ENCODE measurements at places on chromosomes 6 and 20. TPM values are rescaled to one million over a fixed set of nuclear protein-coding genes. Genes with fewer than 3 reads are reported as not detected.
A peak's percentile ranks its signal among the peaks of the same experiment; 100 is the strongest.

GRCh38 chr20:17202673-17203072 lies 24.2 kb upstream of the PCSK2 start:
- DNase-seq = peak; percentile 19

- no peak for DNase-seq
Observed at GRCh38 chr6:52634211-52634610, 36.7 kb upstream of the TMEM14A start.

GRCh38 chr6:30769088-30769852 lies 24.9 kb upstream of the IER3 start:
- peak; percentile 68 for DNase-seq

- DNase-seq = no peak
Observed at GRCh38 chr6:37622646-37623071, 75.0 kb downstream of the MDGA1 start.

GRCh38 chr20:33408716-33409654 lies 7.7 kb upstream of the CDK5RAP1 start:
- DNase-seq = no peak

DNA sequence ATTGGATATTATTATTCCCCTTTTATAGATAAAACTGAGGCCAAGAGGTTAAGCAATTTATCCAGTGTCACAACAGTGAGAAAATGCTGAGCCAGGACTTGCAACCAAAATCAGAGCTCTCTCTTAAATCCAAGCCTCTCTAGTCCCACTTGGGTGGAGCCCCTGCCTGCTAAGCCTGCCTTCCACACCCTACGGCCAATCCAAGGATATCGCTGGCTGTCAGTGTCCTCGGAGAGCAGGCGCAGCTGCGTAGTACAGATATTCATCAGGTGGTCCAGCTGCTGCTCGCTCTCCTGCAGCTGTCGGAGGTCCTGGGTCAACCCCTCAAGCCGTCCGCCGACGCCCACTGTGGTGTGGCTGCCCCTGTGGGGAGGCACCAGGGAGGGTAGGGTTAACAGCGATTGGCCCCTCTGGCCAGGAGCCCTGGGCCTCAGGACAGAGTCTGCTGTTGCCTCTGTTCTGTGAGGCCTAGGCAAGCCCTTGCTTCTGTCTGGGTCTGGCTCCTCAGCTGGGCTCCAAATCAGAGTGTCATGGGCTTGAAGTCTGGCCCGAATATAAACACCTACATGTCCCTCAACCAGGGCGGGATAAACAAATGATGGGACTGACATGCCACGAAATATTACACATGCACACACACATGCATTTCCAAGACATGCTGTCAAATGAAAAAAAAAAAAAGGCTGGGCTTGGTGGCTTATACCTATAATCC lies 3.9 kb upstream of the NECAB3 start:
- DNase-seq = peak; percentile 89

DNA sequence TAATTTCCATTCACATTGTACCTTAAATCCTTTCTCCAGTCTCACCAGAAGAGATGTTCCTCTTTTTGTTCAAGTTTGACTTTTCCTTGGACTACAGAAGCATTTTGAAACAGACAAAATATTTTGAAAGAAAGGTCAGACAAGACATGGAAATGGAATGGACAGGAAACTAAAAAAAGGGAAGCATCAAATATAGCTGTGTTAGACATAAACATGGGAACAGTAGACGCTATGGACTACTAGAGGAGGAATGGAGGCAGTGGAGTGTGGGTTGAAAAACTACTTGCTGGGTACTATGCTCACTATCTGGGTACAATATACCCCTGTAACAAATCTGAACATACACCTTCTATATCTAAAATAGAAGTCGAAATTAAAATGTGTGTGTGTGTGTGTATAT lies 4.1 kb upstream of the FAM135A start:
- DNase-seq = no peak

GRCh38 chr6:92710048-92710447 lies 709.3 kb downstream of the EPHA7 start:
- no peak for DNase-seq

- DNase-seq = no peak
Observed at GRCh38 chr6:5736016-5736738, 270.5 kb downstream of the NRN1 start.

DNA sequence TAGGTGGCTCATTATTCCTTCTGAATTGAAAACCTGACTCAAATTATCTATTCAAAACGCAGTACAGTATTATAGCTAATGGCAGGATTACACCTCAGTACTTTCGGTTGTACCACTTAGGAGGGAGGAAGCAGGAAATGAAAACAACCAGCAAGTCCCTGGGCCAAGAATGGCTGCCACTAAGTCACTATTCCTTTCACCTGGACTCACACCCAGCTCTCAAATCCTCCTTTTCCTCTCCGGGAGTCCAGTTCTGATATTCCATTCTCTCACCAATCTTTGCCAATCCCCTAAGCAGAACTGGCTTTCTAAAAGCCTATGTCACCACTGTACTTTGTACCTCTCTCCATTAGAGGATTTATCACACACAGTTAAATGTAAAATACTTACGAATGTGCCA lies 20.6 kb downstream of the TMEM242 start:
- DNase-seq = no peak

- no peak for DNase-seq
Observed at GRCh38 chr6:142647449-142648035, 297.4 kb downstream of the HIVEP2 start.

DNA sequence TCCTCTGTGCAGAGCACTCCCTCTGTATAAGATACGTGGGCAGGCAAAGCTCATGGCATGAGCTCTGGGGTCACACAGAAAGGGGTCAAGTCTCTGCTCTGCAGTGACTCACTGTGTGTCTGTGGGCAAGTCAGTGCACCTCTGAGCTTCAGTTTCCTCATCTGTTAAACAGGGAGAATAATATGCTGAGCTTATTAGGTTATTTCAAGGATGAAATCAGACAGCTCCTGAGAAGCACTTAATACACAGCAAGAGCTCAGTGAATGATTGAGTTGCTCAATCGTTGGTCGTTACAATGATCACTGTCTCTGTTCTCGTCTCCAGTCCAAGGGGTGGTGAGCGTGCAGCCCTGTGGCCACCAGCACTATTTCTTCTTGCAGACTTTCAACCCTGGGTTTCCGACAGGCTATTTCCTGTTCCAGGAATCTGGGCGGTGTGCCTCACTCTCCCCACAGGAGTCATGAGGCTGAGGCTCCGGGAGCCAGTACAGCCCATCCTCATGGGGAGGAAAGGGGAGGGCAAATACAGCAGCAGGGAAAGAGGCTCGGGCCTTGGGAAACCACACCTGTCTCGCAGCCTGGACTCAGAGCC lies 28.9 kb downstream of the KIAA1755 start:
- no peak for DNase-seq

DNA sequence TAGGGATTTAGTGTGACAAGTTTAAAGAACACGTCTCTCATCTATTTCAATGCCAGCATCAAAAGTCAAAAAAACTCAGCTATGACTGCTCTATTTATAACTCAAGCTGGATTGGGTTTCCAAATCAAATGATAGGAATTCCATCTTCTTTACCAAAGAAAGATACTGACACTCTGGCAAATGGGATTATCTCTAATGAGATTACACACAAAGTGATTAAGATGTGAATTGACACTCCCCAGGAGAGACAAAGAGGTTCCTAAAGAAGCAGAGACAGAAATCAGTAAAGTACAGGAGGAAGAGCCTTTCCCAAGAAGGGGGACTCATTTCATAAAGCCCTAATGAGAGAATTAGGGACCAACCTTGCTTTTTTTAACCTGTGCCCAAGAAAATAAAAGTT lies 92.1 kb downstream of the ID4 start:
- DNase-seq = no peak

- DNase-seq = no peak
Observed at GRCh38 chr6:7978736-7979135, 68.1 kb upstream of the TXNDC5 start.

DNA sequence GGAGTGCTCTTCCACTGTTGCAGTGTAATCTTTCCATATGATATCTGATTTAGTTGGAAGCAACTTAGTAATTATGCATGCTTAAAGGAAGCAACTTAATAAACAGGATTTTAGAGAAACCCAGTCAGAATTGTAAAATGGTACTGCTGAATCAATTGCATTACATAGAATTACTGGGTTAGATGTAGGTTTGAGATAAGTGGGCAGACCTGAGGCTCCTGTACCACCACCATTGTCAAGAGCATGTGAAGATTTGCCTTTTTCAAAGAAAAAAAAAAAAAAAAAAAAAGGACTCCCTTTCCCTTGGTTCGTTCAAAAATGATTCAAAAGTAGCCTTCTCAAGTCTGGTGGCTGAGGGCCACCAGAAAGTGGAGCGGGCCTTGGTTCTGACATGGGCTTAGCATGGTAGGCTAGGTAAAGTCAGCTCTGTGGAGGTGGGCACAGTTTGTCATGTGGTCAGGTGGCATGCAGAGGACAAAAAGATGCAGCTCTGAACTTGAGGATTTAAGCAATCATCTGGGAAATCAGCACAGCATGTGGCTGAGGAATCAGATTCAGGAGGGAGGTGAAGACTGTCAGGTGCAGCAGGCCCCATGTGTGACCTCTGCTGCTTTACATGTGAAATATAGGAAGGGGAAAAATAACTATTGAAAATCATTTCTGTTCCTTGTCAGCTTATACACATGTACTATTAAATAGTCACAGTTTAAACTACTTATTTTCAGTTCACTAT lies 32.4 kb downstream of the ARID1B start:
- no peak for DNase-seq

GRCh38 chr20:50278684-50279531 lies 88.3 kb downstream of the CEBPB start:
- no peak for DNase-seq

CDH26 gene
- 0.41 TPM for total RNA-seq

ACOT13 gene
- 11.6 TPM for total RNA-seq

NKAPL gene
- 1.6 TPM for total RNA-seq

MOG gene
- total RNA-seq = not detected

SNAI1 gene
- 9.0 TPM for total RNA-seq

BFSP1 gene
- 2.3 TPM for total RNA-seq

All from ovary (tissue), 10 donors.